HL-60 (cell line): ENCODE measurements at places on chromosomes 3 and 15.

DNA sequence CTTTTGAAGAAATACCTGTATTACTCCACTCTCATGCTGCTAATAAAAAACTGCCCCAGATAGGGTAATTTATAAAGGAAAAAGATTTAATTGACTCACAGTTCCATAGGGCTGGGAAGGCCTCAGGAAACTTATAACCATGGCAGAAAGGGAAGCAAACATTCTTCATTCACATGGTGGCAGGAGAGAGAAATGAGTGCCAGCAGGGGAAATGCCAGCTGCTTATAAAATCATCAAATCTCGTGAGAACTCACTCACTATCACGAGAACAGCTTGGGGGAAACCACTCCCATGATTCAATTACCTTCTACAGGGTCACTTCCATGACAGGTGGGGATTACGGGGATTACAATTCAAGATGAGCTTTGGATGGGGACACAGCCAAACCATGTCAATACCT is 18.7 kb downstream of the MFSD1 start:
- DNase-seq: no peak

DNA sequence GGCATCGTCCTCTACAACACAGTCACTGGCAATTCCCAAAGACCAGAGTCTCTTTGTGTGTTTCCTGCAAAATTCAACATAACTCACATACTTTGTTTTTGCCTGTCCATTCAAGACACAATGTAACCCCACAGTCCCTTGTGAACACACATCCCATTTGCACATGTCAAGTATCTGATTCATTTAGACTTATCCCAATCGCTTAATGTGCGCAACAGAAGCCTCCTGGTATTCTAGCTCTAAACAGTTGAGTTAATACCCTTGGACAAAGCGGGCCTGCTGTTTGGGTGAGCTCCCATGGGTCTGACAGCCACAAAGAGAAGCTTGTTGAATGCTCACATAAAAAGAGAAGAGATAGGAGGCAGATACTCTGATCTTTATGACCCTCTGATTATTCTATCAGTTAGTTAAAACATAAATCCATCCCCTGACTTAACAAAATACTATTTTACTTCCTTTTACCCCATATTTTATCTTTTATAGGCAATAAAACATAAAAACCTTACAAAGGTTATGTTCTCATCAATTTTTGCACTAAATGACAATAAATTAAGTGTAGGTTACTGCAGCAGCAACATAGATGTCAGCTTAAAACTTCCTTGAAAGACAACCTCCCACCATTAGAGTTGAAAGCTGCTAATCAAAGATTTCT is 79.4 kb downstream of the ANXA2 start:
- no peak for DNase-seq

GRCh38 chr15:72690938-72691337 is 4.9 kb downstream of the BBS4 start:
- DNase-seq: no peak

DNA sequence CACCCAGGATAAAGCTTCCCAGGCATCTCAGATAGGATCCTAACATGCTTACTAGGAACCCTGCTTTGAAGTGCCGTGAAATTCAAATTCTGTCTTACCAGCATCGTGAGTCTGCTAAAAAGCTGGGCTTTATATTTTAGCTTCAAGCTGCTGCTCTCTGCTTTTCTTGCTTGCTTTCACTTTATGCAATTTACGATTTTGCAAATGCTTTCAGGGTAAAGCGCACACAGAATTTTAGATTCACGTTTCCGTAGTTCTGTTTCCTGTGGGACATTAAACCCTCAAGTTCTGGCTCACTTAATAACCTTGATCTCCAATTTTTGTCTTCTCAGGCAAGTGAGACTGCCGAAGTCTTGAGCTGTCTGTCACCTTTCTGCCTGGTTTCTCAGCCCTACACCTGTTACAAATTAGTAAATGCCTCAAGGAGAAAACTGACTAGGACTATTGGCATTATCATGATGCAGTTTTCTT is 170.5 kb upstream of the TGFBR2 start:
- no peak for DNase-seq

DNA sequence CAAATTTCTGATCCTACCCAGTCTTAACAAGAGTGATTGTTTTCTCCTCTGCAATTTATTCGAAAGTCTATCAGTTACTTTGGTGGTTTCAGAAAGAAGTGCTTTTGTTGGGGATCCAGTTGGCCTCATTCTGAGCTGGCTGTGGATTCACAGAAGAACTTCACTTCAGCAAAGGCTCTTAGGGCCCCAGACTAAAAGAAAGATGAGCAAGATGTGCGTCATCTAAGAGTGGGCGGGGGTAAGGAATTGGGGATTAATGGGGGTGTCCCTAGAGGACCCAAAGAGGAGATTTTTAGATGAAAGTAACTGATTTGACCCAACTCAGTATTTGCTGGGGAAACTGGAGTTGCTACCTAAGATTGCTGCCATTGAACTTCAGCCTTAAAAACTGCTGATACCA is 63.9 kb upstream of the TSEN2 start:
- DNase-seq: no peak

GRCh38 chr3:52534281-52535183 is 875 bp upstream of the NT5DC2 start:
- no peak for DNase-seq

DNA sequence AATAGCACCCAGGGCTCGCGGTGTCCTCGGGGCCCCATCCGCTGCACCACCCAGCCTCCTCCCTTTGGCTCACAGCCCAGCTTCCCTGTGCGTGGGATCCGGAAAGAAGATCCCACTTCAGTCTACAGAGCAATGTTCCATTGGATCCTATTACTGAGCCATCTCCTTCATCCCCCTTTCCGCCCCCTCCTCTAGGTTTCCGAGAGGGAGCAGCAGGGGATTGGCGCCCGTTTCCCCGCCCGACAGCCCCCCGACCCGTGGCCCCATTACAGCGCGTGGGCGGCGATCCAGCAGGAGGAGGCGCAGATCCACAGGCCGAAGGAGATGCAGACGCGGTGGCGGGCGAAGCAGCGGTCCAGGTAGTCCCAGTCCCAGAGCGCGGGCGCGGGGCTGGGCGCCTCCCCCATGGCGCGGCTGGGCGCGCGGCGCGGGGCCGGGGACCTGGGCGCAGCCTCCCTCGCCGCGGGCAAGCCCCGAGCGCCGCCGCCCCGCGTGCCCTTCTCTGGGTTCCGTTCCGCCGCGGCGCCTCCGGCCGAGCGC is 340 bp downstream of the TMEM44 start:
- no peak for DNase-seq

GRCh38 chr3:101478980-101479379 is 34.0 kb downstream of the SENP7 start:
- no peak for DNase-seq

- DNase-seq: no peak
Measured at GRCh38 chr15:60152386-60152785, 148.3 kb downstream of the FOXB1 start.

- peak; percentile 54 for DNase-seq
Measured at GRCh38 chr15:101124731-101125451, 127.0 kb downstream of the CHSY1 start.

- no peak for DNase-seq
Measured at GRCh38 chr3:21734746-21735145, 16.3 kb downstream of the ZNF385D start.

DNA sequence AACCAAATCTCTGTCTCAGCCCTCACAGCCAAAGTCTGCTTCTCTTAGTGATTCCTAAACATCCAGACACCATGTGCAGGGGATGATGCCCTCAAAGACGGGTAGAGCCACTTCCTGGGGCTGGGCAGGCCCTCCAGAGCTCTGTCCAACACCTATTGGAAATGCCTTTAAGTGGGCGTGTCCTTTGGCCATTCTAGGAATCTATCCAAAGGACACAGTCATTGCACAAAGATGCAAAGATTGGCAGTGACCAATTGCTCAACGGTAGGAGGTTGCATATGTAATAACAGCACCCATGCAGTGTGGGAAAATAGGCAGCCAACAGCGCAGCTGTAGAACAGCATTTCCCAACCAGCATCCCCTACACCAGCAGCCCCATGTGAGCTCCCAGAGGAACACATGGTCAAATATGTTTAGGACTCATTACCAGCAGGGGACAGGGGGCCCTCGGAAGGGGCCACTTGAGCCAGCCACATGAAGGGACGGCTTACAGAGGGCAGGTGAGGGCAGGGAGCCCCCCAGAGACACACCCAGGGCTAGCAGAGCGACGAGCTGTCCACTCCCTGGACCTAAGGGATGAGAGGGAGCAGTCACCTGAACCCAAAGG is 142.8 kb upstream of the IQSEC1 start:
- DNase-seq: no peak

DNA sequence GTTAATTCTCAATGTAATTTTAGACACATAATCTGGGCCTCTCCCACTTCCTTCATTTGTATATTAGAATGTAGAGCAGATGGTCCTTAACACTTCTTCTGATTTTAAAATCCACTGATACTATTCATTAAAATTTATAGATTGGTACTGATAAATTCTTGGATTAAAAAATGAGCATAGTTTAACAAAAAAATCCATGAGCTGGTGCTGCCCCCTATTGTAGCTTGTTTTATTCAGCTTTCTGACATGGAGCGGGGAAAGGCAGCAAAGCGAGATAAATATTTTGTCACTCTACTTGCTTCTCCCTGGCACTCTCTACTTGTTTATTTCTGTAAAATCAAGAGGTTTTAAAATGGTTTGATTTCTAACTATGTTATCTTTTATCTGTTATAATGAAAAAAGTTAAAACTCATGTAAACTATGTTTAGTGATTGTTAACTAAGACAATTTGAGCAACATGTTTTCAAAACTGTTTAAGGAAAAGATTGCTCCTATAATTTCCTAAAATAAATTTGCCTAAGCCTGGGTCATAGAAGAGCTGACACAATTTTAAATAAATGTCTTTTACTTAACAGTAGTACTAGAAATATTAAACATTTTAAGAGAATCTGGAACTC is 26.5 kb upstream of the PLOD2 start:
- DNase-seq: no peak
